ENCODE measurements at places on chromosomes 5 and 9.

DNA sequence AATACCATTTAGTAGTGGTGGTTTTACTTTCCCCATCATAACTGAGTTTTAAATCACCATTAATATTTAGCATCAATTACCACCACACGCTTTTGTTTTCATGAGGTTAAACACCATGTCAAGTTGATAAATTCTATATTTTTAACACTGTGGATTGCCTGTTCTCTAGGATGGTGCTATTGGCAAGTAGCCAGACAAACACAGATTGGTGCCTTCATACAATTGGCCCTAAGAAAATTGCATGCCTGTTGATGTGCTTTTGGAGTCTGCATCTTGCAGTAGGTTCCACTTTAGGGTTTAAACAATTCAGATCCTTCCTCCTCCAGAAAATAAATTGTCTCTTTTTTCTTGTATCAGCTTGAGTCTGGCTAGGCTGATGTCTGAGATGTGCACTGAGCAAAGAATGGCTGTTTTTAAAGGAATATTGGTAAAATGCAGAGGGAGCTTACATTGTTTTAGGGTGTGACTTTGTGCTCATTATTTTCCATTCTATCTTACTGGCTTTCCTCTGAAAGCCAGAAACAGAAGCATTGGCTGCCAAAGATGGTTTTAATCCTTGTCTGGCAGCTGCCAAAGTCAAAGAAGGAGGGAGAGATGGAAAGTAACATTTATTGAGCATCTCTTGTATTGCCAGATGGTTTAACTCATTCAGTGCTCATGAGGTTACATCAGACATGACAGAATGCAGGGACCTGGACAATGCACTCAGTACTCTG is 19.6 kb upstream of the MAN2A1 start:
- DNase-seq: no peak

DNA sequence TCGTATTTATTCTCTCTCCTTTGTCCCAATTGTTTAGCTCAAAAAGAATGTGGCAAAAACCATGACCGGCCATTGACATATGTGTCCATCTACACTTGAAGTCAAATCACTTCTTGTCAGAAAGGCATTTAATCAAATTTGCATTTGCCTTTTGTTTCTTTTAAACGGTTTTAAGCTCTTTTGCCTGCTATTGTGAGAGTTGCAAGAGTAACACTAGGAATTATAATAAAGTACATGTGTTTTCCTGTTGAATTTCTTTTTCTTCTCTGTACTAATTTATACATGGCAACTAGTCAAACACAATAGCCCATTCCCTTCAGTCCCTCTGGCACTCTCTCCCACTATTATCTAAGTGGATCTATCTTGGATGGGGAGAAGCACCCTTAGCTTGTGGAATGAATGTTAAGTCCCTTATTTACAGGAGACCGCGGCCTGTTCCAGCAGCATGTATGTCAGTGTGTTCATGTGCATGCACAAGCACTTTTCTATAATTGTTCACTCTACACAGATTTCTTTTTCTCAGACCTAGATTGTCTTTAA is 3.2 kb downstream of the ADAMTSL1 start:
- DNase-seq: no peak

DNA sequence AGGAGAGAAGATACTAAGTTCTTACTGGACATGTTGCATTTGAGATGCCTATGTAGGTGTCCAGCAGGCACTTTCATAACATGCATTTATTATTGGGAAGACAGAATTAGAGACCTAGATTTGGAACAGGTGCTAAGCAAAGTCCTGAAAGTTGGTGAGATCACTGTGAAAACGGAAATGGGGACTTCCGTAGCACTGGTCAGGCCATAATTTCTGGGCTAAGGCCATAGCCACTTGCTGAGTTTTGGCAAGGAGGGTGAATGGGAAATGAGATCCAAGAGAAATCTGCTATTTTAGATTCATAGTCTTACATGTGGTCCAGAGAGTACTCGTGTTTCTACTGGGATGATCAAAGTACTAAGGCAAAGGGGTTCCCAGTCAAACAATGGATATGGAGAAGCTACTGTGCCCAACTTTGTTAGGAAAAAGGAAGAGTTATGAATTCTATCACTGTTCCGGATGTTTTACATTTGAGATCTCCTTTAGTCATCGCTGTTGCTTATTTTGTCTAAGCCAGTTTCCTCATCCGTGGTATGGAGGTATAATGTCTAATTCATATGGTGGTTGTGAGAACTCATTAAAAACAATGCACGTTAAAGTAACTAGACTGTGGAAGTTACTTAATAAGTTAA is 33.4 kb downstream of the TEK start:
- no peak for DNase-seq

DNA sequence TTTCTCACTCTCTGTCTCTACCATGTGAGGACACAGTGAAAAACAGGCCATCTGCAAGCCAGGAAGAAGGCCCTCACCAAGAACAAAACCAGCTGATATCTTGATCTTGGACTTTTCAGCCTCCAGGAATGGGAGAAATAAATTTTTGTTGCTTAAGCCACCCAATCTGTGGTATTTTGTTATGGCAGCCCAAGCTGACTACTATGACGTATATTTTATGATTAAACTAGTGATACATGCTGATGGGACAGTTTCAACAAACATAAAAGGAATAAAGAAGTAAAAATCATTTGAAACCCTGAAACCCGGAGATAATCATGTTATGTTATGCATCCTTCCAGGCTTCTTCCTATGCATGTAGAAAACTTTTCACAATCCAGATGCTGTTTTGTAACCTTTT is 71.5 kb upstream of the ERBIN start:
- no peak for DNase-seq

GRCh38 chr9:113828221-113828620 is 47.9 kb upstream of the ZNF618 start:
- no peak for DNase-seq

DNA sequence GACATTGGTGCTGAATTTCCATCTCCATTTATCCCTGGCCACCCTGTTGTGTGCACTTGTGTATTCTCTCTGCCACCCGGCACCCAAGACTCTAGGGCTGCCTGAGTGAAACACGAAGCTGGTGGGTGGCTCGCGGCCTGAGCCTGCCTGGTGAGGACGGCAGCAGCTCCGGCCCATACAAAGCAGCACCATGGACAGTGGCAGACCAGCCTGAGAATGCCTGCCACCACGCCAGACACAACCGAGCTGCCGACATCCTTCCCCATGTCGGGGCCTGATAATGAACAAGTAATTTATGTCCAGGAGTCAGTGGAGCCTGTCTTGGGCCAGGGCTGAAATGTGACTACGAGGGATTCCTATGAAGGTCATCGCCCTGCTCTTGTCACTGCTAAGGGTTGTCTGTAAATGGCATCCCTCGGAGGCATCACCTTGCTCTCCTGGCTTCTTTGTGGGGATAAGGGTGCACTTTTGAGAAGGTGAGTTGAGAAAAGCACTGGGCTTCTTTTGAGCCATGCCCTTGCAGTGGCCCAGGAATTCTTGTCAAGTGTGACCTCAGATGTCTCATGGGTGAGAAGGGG is 175.7 kb downstream of the MELK start:
- no peak for DNase-seq

DNA sequence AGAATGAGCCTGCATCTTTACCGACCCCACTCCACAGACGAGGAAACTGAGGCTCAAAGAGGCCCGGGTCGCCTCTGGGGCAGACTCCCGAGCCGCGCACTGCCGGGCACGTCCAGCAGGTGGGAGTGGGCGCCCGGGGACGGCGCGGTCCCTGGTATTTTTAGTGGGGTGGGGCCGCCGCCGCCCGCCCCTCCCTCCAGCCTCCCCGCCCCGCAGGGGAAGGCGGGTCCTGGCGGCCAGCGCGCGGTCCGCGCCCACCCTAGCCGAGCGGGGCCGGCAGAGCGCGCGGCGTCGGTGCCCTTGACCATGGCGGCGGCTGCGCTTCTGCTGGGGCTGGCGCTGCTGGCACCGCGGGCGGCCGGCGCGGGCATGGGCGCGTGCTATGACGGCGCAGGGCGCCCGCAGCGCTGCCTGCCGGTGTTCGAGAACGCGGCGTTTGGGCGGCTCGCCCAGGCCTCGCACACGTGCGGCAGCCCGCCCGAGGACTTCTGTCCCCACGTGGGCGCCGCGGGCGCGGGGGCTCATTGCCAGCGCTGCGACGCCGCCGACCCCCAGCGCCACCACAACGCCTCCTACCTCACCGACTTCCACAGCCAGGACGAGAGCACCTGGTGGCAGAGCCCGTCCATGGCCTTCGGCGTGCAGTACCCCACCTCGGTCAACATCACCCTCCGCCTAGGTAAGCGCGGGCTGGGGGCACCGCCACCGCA is at the start of gene LAMC3:
Gene LAMC3 (plus strand): TSS at position 266 of the 710 bp plus-strand sequence. CDS start 41 bp downstream, at position 307.
- DNase-seq: no peak

DNA sequence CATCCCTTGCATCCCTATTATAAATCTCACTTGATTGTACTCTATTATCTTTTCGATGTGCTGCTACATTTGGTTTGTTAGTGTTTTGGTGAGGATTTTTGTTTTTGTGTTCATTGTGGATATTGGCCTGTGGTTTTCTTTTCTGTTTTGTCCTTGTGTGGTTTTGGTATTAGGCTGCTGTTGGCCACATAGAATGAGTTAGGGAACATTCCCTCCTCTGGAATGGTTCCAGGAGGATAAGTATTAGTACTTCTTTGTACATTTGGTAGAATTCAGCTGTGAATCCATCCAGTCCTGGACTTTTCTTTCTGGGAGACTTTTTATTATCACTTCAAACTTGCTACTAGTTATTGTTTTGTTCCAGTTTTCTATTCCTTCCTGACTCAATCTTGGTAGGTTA is 287.2 kb downstream of the CWC27 start:
- DNase-seq: no peak
